Activated CD4-positive, CD25-positive, alpha-beta regulatory T cell treated with anti-CD3 and anti-CD28 coated beads, Interleukin-2, amount 50 U/mL, for 16 hours (primary cell): ENCODE measurements at places on chromosomes 5 and 9.

- DNase-seq: no peak
Observed at GRCh38 chr5:9712506-9712905, 82.4 kb upstream of the TAS2R1 start.

GRCh38 chr9:134707731-134708671, 66.4 kb downstream of the COL5A1 start:
- no peak for DNase-seq

DNA sequence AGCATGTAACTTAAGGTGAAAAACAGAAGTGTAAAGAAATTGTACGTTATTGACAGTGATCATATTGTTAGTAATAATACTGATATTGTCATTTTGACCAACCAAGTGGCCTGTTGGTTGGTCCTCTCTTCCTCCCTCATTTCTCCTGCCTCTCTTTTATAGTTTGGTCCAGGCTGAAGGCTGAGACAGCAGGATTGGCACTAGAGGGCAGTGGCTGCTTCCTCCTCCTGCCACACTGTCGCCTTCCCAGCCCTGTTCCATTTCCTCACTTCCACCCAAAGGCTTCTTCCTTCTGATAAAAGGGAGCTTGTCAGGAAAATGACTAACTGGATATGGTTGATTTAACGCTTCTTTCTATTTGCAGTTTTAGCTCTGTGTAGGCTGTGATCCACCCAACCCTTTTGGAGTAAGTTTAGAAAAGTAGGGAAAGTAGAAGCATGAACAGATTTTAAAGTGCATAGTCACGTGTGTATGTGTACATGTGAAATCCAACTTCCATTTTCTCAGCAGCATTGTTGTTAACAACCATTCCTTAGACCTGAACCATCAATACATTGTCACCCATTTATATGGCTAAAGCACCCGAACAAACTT, 35.6 kb downstream of the PTCD2 start:
- no peak for DNase-seq

GRCh38 chr5:169440107-169440705, 139.3 kb upstream of the SLIT3 start:
- no peak for DNase-seq

GRCh38 chr5:58444805-58445204, 15.1 kb downstream of the PLK2 start:
- DNase-seq: no peak

DNA sequence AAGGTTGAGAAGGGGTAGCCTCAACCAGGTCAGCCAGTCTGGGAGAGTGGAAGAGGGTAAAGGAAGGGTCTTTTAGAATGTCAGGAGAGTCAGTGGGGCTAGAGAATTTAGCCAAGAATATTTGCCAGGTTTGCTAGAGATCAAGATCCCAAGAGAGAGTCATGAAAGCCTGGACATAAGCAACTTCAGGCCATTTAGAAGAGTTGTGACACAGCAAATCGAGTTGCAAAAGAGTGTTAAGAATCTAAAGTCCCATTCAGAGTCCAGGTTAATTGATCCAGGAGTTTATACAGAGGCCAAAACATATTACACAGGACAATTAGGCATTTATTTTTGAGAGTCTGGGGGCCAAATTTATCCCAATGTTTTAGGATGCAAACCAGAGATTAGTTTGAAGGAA, 1260.1 kb upstream of the ACO1 start:
- no peak for DNase-seq

- DNase-seq: no peak
Observed at GRCh38 chr9:26260238-26260637, 582.0 kb upstream of the TUSC1 start.

DNA sequence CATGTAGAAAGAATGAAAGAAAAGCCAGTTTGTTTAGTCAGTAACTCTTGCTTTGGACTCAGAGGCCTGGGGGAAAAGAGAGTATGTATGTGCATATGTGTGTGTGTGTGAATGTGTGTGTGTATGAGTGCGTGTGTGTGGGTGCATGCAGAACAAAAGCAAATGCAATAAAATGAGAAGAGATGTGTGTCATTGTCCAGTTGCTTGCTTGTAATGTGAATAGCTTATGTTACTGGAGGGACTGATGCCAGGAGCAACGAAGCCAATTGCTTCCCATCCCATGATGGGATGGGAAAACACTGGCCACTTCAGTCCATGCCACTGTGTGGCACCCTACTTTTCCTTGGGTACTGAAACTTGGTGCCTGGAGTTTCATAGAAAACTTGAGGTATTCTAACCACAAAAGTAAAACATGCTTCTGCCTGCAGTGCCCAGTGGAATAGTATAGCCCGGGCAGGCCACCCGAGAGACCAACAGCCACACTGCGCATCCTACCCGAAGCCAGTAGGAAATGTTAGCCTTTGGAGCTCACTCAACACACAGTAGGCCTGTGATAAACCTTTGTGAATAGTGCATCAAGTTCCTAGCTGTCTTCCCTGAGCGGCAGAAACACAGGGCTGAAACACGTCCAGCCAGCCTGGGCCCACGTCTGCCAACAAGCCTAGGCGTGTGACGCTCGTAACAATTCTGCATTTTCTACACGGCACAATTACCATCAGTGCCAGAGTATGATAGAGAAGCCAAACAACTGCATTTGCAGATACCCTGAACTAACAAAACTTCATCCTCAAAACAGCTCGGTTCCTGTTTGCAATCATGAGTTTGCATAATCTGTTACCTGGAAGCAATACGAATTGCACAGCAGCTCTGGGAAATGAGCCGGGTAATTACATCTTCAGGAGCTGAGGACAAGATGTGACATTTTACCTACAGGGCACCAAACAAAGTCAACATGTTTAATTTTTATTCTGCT, 198.1 kb downstream of the SYK start:
- DNase-seq: no peak

DNA sequence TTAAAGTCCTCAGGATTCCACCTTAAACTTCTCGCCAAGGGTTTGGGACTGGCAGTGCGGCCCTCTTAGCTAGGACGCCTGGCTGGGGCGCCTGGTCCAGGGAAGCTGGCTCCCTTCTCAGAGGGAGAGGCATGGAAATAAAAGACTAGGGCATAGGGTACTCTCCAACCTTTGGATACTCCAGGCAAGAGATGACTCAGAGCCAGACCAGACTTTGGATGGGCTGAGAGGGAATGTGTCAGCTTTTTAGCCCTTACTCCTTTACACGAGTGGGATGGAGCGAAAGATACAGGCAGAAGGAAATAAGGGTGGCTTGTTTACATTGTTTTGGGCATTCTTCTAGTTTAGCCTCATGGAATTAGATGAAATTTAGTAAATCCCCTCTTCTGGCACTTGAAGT, 48.2 kb downstream of the IL31RA start:
- no peak for DNase-seq

DNA sequence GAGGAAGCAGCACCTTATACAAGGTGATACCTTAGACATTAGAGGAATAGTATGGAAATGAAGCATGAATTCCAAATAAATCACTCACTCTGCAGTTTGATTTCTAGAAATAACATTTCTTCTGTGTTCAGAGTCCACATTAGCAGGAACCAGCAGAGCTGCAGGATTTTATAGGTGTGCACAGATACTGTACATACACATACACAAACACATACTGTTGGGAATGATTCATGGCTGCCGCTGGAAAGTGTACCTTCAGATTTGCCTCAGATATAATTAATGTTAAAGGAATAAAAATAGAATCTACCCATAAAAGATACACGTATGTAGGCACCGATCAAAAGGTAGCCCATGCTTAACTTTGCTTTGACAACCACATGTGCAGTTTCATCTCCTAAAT, 578.1 kb downstream of the CSNK1G3 start:
- no peak for DNase-seq

- no peak for DNase-seq
Observed at GRCh38 chr9:133351526-133351907, 3.5 kb downstream of the RPL7A start.

GRCh38 chr5:119011186-119011585, 22.8 kb upstream of the DTWD2 start:
- DNase-seq: no peak

DNA sequence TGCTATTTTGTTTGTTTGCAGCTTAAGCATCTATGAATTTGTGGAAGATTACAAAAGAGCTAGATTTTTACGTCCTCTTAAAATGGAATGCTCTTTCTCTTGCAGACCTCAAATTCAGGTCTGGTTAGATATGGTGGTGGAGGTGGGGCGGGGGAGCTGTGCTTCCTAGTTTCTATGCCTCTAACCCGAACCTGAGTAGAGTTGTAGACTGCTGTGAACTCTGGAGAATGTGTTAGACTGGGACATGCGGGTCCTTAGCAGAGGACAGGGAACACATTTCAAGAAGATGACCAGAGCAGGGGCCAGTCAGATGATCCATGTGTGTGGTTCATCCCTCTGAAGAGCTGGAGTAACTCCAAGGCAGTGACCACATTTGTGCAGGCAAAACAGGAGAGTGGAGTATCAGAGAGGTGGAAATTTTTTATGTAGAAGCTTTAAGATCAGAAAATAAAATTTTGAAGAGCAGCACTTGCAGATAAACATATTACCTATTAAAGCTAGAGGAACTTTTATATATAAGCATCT, 154.9 kb downstream of the FAM174A start:
- DNase-seq: no peak

DNA sequence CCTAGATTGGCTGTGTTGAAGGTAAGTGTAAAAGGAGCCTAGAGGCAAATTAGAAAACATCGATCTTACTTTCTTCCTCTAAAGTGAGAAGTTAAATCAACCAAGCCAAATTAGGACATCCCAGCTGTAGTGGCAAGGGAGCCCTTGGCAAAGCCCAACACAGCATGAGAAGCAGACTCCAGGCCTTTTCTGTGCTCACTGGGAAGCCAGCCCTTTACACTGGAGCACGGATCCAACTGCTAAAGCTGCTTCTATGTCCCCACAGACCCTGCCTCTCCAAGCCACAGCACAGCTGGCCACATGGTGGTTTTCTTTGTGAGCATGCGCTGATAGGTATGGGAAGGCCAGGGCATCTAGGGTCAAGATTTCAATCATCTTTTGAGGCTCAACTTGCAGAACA, 94.1 kb downstream of the APBA1 start:
- DNase-seq: no peak

DNA sequence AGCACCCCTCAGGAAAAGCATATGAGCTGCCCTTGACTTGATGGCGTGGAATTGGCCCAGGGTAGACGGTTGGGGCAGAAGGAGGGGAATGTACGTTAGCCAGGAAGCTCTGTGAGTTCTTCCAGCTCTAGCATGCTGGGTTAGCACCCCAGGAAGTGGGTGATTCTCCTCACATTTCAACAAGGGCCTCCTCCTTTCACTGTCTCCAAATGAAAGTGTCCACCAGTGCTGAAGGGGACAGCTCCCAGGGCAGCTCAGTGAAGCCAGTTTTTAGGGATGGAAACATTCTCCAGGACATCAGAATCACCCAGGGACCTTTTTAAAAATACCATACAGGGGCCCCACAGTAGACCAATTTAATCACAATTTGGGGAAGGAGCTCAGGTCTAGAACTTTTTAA, 17.2 kb upstream of the AFAP1L1 start:
- no peak for DNase-seq

DNA sequence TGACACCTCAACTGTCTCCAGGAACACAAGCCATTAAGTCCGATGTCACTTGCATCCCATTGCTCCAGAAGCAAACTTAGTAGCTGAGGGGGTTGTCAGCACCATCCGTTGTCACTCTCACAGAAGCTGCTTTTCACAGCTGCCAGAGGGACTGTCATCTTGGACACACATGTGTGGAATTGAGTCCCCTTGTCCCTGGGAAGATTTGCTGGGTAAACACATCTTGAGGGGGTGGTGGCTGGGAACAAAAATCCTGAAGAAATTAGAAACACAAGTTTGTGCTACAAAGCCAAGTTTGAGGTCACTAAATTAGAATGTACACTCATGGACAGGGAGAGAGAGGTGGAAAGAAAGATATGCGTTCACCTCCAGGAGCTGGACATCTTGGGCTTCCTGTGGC, 55.2 kb upstream of the ADRA1B start:
- DNase-seq: no peak

- DNase-seq: no peak
Observed at GRCh38 chr9:76379494-76379893, 14.7 kb downstream of the RFK start.

DNA sequence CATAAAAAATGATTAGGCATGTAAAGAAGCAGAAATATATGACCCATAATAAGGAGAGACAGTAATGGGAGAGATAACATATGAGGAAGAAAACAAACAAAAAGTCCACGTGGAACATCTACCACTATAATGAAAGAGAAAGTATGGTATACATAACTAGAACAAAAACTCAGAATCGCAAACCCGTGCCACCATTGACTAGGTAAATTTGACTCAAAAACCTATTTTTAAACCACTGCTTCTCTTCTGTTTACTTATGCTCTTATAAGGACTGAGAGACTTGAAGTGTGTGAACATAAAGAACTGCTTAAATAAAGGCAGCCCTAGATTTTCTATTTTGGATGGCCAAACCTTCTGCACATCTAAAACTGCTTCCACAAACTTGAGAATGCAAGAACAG, 330.7 kb downstream of the CAAP1 start:
- no peak for DNase-seq

- no peak for DNase-seq
Observed at GRCh38 chr5:133562554-133562953, 49.8 kb downstream of the FSTL4 start.

DNA sequence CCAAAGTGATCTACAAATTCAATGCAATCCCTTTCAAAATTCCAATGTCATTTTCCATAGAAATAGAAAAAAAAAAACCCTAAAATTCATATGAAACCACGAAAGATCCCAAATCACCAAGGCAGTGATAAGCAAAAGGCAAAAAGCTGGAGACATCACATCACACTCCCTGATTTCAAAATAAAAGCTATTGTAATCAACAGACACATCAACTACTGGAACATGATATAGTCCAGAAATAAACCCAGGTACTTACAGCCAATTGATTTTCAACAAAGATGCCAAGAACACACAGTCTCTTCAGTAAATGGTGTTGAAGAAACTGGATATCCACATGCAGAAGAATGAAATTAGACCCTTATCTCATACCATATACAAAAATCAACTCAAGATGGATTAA, 224.0 kb downstream of the WDR70 start:
- no peak for DNase-seq

- no peak for DNase-seq
Observed at GRCh38 chr5:58041884-58042283, 418.0 kb downstream of the PLK2 start.
